GM23248 (cell line): ENCODE measurements at places on chromosomes 1 and 21. TPM values are rescaled to one million over a fixed set of nuclear protein-coding genes. Genes with fewer than 3 reads are reported as not detected.

DNA sequence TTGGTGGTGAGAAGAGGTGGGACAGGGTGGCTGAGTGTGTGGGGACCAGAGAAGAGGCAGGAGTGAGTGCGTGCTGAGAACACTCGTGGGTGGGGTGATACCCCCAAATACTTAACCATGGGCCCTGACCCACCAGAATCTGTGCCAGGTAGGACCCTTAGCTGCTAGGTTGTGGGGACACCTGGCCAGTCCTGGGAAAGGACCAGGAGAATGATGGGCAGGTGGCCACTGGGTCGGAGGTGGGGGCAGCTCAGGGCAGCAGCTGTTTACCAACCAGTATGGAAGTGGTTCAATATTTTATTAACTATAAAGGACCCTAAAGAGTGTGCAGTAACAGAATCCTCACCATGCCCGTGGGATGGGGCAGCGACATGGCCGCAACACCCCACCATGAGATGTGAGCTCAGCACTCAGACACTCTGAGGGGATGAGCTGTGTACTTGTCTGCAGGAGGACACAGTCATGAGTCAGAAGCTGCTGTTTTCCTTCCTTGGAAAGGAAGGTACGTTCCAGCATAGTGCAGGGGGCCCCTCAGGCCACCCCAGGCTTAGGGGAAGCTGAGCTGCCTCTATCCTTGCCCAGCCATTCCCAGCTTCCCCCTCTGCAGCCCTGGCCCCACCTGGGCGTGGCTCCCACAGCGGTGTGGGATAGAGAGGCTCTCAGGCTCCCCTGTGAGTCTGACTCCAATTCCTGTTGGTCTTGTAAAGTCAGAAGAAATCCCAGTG lies 25.4 kb downstream of the TEX35 start:
- peak; percentile 91 for DNase-seq

Gene BLACAT1
- total RNA-seq, result not detected in 2 replicates

DNA sequence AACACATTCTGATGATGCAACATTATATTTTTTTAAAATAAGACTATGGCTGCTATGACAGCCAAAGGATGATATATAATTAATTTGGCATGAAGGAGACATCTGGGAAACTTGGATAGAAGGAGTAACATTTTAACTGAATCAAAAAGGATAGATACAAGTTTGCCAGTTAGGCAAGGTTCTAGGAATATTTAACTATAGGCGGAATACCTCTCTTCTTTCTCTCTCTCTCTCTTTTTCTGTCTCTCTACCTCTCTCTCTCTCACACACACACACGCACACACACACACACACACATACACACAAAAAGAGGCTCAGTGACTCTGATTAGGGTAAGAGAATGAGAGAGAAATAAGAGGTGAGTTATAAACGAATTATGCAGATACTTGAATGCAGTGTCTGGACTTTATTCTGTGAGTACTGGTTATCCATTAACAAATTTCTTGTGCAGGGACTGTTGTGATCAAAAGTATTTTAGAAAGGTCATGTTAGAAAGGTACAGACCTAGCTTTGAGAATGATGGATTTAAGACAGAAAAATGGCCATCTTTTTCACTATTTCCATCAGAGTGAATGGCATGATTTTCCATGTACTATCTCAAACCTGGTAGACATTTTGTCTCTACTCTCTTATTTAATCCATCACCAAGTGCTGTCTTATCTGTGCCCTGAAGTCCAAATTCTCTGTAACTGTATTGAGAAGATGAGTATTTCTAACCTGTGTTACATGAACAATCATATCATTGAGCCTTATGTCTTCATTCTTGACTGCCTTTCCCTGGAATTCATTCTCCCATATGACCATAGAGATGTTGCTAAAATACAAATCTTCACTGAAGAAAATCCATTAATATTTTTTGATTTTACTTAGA lies 1106.9 kb upstream of the ADGRL4 start:
- DNase-seq, result no peak

DNA sequence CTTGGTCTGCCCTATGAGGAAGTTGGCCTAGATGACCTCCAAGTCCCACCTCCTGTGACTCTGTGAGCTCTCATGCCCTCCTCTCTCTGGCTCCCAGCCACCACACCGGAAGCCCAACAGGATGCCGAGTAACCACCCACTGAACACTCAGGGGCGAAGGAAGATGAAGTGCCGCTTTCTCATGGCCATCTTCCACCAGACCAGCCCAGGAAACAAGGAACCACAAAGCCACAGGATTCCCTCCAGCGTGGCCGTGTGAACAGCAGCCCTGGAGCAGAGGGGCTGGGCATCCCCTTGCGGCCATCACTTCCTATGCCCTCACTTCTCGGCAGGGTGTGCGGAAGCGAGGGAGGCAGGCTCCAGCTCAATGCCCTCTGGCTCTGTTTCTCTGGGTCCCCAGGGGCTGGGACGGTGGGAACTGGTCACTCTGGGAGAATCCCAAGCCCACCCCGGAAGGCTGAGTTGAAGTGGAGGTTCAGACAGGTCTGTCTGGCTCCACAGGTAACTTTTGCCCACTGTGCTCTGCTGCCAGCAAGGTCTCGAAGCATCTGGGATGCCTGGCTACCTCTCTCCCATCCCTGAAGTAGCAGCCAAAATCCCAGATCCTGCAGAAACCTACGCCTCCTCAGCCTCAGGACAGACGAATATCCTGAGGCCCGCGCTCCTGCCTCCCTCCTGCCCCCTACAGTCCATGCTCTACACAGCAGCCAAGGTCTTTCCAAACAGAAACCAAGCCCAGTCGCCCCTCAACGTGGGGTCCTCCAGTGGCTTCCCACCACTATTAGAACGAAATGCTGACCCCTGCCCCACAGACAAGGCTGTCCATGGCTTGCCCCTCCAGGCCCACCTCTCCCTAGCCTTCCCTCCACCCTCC lies 44.2 kb upstream of the ECE1 start:
- DNase-seq, result peak; percentile 93
